ENCODE measurements at places on chromosomes 13 and 19.

DNA sequence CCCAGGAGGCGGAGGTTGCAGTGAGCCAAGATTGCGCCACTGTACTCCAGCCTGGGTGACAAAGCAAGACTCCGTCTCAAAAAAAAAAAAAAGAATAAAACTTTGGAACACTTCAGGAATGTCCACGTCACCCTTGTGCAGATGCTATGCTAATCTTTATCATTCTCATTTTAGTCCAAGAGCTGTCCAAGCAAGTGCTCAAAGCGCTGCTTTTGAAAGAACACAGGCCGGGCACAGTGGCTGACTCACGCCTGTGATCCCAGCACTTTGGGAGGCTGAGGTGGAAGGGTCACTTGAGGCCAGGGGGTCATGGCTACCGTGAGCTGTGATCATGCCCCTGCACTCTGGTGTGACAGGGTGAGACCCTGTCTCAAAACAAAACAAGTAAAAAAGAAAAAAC lies 11.1 kb upstream of the UQCR11 start:
- no peak for DNase-seq

DNA sequence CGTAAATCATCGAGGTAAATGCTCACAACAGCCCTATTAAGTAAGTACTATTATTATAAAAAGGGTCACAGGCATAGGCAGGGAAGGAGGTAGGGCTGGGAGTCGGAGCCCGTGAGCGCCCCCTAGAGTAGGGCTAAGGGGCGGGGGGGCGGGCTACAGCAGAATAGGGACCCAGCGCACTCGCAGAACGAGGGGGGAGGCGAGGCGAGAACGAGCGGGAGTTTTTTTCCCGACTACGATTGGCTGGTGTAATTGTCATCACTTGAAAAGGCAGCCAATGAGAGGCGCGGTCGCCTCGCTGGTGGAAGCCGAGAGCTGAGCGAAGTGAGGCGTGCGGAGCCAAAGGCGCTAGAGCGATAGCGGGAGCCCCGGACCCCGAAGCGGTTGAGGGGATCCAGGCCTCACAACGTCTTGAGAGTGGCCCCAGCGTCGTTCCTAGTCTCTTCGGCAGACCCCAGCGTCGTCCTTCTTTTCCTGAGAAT lies 24.2 kb downstream of the KEAP1 start:
- peak; percentile 97 for DNase-seq

DNA sequence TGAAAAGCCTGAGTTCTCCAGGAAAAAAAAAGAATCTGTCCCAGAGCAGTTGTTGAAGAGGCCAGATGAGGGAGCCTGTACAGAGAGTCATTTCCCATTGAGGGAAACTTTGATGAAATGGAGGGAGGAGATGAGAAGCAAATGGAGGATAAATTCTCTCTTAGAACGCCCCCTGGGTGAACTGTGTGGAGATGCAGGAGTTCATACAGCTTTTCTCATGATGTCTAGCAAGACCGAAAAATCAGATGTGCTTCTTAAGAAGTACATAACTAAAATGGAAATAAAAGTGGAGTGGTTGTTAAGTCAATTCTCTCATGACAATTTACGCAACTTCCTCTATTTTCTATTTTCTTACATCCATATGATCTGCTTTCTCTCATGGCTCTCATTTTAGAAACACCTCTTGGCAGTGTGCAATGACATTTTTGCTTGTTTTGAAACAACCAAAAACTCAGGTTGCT lies 1263.1 kb downstream of the PCDH9 start:
- peak; percentile 50 for DNase-seq

GRCh38 chr13:45817833-45818232 lies 33.7 kb downstream of the SIAH3 start:
- DNase-seq: no peak

DNA sequence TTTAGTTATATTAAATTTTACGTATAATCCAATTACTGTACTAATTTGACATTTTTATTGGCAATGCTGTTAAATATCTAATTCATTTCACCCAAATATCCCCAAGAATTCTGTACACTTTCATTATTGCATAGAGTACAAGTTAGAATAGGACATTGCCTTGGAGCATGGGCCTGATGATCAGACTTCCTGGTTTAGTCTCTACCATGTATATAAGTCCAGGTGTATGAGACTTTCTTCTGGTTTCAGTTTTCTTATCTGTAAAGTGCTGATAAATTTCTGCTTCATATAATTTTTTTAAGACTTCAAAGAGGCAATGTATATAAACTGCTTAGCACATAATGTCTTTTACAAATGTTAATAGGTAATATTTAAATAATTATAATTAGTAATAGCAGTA lies 179.4 kb downstream of the KLF12 start:
- DNase-seq: no peak

GRCh38 chr13:81021284-81021840 lies 680.4 kb upstream of the SPRY2 start:
- no peak for DNase-seq

- DNase-seq: no peak
Measured at GRCh38 chr19:5127717-5128116, 158.8 kb downstream of the KDM4B start.

GRCh38 chr13:98950705-98951104 lies 27.2 kb downstream of the DOCK9 start:
- no peak for DNase-seq

DNA sequence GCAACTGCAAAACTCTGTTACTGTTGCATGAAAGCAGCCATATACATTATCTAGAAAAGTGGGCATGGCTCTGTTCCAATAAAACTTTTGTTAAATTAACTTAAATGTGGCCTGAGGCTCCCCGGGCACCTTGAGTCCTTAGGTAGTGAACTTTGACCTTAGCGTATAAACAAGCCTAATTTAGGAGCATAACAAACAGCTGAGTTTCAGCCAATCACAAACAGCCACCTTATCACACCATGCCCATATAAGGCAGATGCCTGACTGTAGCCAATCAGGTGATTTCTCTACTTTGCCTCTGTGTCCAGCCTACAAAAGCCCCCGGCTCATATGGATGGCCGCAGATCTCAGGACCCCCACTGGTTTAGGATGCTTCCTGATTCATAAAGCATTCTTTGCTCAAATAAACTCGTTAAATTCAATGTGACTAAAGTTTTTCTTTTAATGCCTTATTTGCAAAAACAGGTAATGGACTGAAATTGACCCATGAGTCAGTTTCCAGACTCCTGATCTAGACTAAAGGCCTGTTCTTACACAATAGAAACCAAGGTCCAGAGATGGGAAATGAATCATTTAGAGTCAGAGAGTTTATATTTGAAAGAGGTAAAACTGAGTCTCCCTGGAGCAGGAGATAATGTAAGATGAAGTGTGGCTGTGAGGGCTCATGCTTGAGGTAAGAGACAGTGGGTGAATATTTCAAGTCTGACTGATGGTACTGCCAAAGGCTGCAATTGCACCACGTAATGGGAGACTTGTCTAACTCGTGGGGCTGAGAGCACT lies 130.2 kb downstream of the FGF9 start:
- no peak for DNase-seq

DNA sequence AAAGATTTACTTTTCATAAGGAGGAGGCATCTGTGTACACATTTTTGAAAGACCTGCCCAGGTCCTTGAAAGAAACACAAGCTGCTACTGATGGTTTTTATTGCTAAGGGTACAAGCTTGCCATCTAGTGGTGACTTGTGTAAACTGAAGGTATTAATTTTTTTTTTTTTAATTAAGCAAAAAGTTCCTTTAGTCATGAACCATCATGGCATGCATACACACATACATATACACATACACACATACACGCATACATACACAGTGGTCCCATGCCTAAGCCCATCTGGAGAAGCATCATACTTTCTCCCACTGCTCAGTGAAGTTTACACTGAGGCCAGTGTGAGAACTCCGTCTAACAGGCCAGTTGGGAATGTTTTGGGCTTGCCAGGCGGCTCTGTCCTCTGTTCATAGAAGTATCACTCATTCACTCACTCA lies 312.5 kb downstream of the DCLK1 start:
- no peak for DNase-seq

- no peak for DNase-seq
Measured at GRCh38 chr19:40193587-40193849, 2.3 kb downstream of the MAP3K10 start.

- DNase-seq: no peak
Measured at GRCh38 chr19:46882034-46882433, 21.2 kb downstream of the ARHGAP35 start.

- peak; percentile 10 for DNase-seq
Measured at GRCh38 chr13:52070929-52071523, 46.5 kb downstream of the UTP14C start.

GRCh38 chr13:44389060-44389666 lies 15.5 kb downstream of the SERP2 start:
- DNase-seq: no peak

DNA sequence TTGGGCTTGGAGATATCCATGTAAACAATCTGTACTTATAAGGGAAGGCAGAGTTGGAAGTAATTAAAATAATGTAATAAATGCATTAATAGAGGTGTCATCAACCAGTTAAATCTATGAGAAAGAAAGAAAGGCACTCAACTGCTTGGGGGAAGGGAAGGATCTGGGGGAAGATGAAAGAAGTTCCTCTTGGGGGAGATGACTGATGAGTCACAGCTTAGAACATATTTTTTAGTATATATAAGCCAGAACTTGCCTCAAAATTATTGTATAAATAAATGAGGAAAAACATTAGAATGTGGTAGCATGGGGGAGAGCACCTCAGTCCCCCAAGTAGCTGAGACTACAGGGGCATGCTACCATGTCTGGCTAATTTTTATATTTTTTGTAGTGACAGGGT lies 205.8 kb downstream of the GGACT start:
- DNase-seq: no peak

- no peak for DNase-seq
Measured at GRCh38 chr19:7101498-7102253, 32.2 kb downstream of the ZNF557 start.

DNA sequence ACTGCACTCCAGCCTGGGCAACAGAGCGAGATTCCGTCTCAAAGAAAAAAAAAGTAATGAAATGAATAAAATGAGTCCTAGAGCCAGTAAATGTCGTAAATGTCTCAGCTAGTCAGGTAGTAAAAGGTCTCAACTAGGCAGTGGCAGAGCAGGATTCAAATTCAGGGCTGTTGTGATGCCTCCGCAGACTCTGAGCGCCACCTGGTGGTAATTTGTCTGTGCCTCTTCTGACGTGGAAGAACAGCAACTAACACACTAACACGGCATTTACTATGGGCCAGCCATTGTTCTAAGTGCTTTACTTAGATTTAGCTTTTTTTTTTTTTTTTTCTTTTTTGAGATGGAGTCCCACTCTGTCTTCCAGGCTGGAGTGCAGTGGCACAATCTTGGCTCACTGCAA lies 30.2 kb downstream of the CYP2F1 start:
- DNase-seq: peak; percentile 93

GRCh38 chr19:40689339-40690049 lies 957 bp downstream of the NUMBL start:
- peak; percentile 41 for DNase-seq

GRCh38 chr13:72296246-72296645 lies 429.2 kb upstream of the DACH1 start:
- no peak for DNase-seq

Data from ELF-1 (cell line).